ENCODE measurements at places on chromosomes 2 and 18.

GRCh38 chr18:62494764-62495163, 28.1 kb upstream of the ZCCHC2 start:
- no peak for DNase-seq

DNA sequence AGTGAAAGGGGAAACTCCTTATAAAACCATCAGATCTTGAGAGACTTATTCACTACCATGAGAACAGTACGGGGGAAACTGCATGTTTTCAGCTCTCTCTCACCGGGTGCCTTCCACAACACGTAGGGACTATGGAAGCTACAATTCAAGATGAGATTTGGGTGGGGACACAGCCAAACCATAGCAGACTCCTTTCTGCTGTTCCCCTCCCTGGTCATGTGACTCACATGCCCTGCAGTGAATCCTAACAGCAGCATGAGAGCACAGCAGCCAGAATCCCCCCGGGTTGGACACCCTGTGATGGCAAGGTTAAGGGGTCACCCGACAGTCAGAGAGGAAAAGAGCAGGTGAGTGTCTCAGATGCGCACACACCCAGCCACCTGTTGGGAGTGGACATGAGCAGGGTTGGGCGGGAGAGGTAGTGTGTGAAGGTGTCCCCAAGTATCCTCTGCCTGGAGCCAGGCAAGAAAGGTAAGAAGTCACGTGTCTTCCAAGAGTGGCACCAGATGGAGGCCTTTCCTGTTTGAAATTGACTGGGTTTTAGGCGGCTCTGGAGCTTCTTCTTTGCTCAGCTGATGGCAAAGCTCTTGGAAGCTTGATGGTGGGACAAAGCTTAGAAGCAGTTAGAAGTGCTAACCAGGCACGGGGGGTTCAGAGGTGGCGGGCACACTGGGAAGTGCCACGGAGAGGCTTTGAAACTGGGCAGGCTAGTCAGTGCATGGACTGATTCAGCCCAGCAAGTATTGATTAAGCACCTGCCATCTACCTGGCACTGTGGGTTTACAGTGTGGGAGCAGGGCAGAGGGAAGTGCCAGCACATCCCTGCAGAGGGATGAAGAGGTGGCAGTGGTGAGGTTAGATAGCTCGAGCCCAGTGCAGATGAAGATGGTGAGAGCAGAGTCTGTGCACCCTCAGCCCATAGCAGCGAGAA, 68.7 kb downstream of the RHOB start:
- no peak for DNase-seq

DNA sequence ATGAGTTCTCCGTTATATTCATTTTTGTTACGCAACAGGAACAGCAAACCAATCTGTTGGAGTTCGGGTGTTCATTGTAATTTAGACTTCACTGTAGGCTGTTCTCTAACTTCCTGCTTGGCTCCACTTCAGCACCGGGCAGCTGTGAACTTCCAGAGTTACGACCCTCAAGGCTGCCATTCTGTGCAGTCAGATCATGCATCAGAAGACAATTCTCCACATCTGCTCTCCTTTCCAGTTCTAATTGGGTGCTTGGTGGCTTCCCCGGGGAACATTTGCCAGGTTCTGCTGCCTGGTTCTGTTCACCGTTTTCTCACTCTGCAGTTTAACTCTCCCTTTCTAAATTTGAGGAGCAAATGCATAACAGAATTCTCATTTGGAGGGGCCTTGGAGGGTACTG, 237.7 kb downstream of the NYAP2 start:
- DNase-seq: no peak

GRCh38 chr2:209593930-209594329, 170.1 kb downstream of the MAP2 start:
- DNase-seq: no peak

- no peak for DNase-seq
These were observed 172.9 kb upstream of the CCDC150 start for GRCh38 chr2:196466581-196466980.

DNA sequence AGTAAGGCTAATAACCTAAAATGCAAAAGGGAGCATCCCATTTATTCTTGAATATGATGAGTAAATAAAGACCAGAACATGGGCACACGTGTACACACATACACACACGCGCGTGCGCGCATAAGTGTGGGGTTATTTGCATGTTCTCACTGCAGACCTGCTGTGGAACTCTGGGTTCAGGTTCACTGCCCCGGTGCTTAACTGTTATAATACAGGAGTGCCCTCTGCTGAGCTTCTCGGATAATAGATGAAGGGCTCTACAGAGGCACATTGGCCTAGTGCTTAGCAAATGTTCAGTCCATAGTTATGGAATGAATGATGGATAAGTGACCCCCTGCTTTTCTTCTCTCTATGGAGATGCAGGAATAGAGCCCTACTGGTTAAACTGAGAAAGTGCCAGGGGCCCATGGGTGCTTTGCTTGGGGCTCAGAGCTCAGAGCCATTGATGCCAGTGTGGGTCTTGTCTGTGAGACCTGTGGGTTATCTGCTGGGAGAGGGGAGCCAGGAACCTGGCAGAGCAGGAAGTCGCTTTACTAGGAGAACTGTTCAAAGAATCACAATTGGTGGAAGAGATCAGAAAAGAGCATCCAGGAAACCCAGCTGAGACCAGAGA, 3.6 kb upstream of the ARL4C start:
- no peak for DNase-seq

All from AG09319 (cell line).